ENCODE measurements at places on chromosomes 12 and 14.

DNA sequence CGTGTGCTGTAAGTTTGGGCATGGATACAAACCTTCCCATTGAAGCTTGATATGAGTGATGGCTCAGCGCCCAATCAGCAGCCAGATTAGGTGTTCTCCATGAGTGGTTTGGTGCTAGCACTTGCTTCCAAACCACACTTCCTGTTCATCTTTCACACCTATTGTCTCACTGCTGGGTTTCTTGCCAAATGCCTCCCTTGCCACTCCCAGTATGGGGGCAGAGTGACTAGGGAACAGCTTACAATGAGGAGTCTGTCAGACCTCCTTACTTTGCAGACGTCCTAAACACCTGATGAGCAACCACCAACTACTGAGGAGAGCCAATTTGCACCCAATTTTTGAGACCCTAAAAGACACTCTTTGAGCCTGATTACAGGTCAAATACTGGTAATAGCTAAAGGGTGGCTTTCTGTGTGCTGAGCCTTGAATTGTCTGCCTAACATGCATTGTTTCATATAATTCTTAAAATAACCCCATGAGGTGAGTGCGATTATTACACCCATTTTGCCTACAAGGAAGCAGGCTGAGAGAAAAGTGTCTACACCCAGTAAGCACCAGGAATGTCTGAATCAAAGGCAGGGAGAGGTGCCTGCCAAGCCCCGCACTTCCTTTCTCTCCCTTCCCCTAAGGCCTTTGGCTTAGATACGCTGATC lies 48.4 kb upstream of the FOS start:
- no peak for DNase-seq

DNA sequence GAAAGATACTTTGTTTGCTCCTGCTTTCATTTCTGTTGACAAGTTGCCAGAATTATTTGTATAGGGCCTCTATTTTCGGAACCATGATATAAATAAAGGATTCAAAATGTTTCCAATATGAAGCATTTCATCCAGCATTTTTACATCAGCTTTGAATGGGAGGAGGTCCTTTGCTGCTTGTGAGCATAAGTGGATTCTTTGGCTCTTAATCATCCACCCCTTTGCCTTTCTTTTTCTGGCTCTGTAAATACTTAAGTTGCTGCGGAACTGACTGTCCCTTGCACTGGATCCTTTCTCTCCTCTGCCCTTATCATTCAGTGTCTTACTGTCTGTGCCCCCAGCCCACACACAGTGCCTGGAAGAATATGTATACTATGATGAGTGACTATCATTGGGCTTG lies 357.3 kb upstream of the RGS6 start:
- no peak for DNase-seq

GRCh38 chr12:90102957-90103652 lies 394.5 kb upstream of the ATP2B1 start:
- no peak for DNase-seq

DNA sequence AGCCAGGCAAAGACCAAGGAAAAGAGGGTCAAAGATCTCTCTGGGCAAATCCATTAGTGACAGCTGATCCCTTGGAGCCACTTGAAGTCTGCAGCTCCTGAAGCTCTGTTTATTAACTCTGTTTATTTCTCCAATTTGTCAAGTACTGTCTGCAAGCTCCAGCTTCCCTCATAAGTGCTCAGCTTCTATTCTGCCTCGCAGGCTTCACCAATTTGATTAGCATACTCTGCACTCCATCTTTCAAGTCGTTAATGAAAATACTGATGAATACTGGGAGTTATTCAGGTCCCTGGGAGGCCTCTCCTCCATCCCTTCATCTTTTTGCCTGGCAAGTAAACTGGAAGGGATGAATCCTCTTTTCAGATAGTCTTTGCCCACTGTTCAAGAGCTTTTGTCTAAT lies 54.3 kb downstream of the TTC9 start:
- no peak for DNase-seq

- no peak for DNase-seq
Measured at GRCh38 chr12:132596016-132596415, 14.4 kb downstream of the LRCOL1 start.
